Gastrocnemius medialis (tissue), 4 donors: ENCODE measurements at places on chromosomes 11 and 22. TPM values are rescaled to one million over a fixed set of nuclear protein-coding genes. Genes with fewer than 3 reads are reported as not detected.

- H3K36me3 ChIP-seq = no peaks in the 10 kb centered on the region
- DNase-seq = no peak
- H3K4me3 ChIP-seq = no peak overlapping the region
- no peaks in the 10 kb centered on the region for H3K27me3 ChIP-seq
- H3K27ac ChIP-seq = no peak overlapping the region
Measured at GRCh38 chr11:105148241-105148640, 8.7 kb upstream of the CARD18 start.

- no peak for DNase-seq
- no peak overlapping the region for H3K4me3 ChIP-seq
- peaks cover 17% of the 10 kb centered on the region for H3K27me3 ChIP-seq
- H3K36me3 ChIP-seq = no peaks in the 10 kb centered on the region
Measured at GRCh38 chr22:27295605-27296004, 506.0 kb downstream of the MN1 start.

DNA sequence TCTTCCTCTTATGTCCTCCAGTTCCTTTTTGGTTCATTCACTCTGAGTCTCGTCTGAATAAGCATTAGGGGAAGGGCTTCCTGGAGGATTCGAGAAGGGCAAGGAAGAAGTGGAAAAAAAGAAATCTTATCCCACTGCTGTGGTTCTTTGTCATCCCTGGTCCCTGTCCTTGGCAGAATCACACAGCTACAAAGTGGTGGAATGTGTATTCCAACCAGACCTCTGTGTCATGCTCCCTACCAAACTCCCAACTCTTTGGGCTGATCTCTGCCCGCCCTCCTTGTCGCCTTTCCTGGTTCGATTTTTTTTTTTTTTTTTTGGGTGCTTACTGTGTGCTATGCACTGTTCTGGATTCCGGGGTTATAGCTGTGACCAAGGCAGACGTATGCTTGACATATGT, 61.0 kb downstream of the TEAD1 start:
- H3K36me3 ChIP-seq = no peaks in the 10 kb centered on the region
- DNase-seq = no peak
- H3K4me3 ChIP-seq = no peak overlapping the region

- no peaks in the 10 kb centered on the region for H3K27me3 ChIP-seq
- H3K4me1 ChIP-seq = peaks cover 20% of the 10 kb centered on the region
- H3K27ac ChIP-seq = peak overlapping the region; percentile 58
- H3K36me3 ChIP-seq = peaks cover 52% of the 10 kb centered on the region
- no peak overlapping the region for H3K4me3 ChIP-seq
Measured at GRCh38 chr11:47786373-47786772, 19.2 kb upstream of the FNBP4 start.

- H3K27me3 ChIP-seq = peaks cover 10% of the 10 kb centered on the region
- DNase-seq = no peak
- H3K27ac ChIP-seq = no peak overlapping the region
- H3K36me3 ChIP-seq = no peaks in the 10 kb centered on the region
- no peak overlapping the region for H3K4me3 ChIP-seq
- no peaks in the 10 kb centered on the region for H3K4me1 ChIP-seq
Measured at GRCh38 chr22:36787204-36787988, 11.5 kb upstream of the IFT27 start.

GRCh38 chr11:492427-493226, 14.4 kb downstream of the RNH1 start:
- no peaks in the 10 kb centered on the region for H3K36me3 ChIP-seq
- no peaks in the 10 kb centered on the region for H3K27me3 ChIP-seq
- no peak overlapping the region for H3K27ac ChIP-seq
- H3K4me3 ChIP-seq = no peak overlapping the region

- H3K4me3 ChIP-seq = no peak overlapping the region
- no peak overlapping the region for H3K27ac ChIP-seq
- no peaks in the 10 kb centered on the region for H3K36me3 ChIP-seq
- H3K4me1 ChIP-seq = peaks cover 5% of the 10 kb centered on the region
- no peak for DNase-seq
- H3K27me3 ChIP-seq = no peaks in the 10 kb centered on the region
Measured at GRCh38 chr11:19979519-19979845, 180.8 kb downstream of the DBX1 start.

- H3K27ac ChIP-seq = no peak overlapping the region
- no peak overlapping the region for H3K4me3 ChIP-seq
- no peaks in the 10 kb centered on the region for H3K4me1 ChIP-seq
- no peaks in the 10 kb centered on the region for H3K36me3 ChIP-seq
Measured at GRCh38 chr11:122799406-122800105, 38.7 kb upstream of the CRTAM start.

The GAL gene
- not detected for total RNA-seq

The CRYBB1 gene
- not detected for total RNA-seq

The SLC22A8 gene
- total RNA-seq = not detected
